ENCODE measurements at places on chromosomes 5 and 9.

- peak; percentile 26 for DNase-seq
Measured at GRCh38 chr9:127455324-127455992, 4.1 kb downstream of the LRSAM1 start.

DNA sequence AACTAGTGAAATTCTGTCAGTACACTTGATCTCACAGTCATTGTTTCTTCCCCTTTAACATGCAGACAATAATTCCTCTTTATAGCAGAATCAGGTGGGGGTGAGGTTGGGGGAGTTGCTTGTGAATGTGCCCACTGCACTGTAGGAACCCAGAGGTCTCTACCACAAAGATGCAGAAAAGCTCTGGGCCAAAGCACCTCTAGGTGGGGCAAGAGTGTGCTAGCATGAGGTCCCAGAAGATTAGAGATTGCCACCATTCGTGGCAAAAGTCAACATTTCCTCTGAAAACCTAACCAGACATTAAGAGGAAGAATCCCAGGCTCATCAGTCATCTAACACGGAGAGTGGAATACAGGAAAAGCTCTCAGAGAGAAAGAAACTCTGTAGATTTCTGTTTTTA is 74.5 kb downstream of the PTCD2 start:
- no peak for DNase-seq

- DNase-seq = no peak
Measured at GRCh38 chr5:151667083-151667482, 19.6 kb downstream of the SPARC start.

- DNase-seq = no peak
Measured at GRCh38 chr9:18474783-18475182, 830 bp downstream of the ADAMTSL1 start.

- no peak for DNase-seq
Measured at GRCh38 chr9:131650254-131650653, 89.6 kb downstream of the RAPGEF1 start.

GRCh38 chr5:140632366-140633020 is 482 bp downstream of the CD14 start:
- DNase-seq = peak; percentile 42

GRCh38 chr5:54667136-54667535 is 149.6 kb downstream of the SNX18 start:
- DNase-seq = no peak

DNA sequence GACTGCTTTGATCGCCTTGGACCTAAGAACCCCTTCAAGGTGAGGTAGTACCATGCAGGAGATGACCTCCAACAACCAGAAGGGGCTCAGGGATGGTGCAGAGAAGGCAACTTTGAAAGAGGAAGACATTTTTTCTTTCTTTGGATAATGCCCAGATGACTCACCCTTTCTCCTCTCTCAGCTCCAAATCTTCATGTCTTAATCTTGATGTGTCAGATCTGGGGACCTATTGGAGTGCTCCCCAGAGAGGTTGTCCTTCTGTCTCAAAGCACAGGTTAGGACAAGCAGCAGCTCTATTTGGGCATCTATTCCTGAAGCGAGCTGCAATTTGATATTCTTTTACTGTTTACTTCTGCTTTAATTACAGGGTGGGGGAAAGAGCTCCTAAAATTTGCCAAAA is 229.9 kb upstream of the MAP3K1 start:
- DNase-seq = no peak

DNA sequence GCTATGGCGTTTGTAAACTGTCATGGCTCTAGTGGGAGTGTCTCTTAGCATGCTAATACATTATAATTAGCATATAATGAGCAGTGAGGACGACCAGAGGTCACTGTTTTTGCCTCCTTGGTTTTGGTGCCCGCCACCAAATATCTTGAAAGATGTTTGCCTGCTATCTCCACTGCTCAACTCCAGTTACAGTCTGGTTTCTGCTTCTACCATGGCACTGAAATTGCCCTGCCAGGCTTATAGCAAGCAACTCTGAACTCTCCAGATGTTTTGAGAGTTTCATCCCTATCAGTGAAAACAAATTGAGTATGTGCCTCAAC is 122.1 kb upstream of the SPRY4 start:
- no peak for DNase-seq

GRCh38 chr5:137141779-137142178 is 357.3 kb downstream of the SPOCK1 start:
- no peak for DNase-seq

DNA sequence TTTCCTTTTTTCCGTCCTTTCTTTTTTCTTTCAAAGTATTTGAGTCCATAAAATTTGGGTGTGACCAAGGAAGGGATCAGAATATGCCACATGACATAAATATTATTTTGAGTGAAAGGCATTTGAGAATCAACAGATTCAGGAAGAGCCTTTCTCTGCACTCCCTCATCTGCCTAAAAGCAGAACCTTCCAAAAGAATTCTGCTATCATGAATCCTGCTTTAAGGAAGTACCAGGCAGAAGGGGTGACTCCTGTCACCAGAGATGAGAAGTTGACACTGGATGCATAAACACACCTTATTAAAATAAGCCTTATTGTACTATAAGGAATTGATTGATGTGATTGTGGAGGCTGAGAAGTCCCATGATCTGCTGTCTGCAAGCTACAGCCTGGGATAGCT is 196.7 kb downstream of the SREK1 start:
- DNase-seq = no peak

DNA sequence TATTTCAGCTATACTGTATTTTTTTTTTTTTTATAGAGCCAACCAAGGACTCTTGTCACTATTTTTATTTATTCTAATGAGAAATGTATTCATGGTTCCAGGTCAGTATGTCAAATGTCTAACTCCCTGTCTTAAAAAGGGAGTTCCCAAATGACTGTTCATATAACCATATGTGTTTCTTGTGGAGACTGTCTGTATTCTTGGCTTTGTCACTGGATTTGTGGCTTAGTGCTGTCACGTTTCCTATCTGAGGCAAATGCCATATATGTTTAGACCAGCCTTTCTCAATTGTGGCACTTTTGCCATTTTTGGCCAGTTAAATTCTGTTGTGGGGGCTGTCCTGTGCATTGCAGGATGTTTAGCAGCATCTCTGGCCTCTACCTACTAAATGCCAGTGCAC is 3.1 kb downstream of the GCNT1 start:
- DNase-seq = no peak

DNA sequence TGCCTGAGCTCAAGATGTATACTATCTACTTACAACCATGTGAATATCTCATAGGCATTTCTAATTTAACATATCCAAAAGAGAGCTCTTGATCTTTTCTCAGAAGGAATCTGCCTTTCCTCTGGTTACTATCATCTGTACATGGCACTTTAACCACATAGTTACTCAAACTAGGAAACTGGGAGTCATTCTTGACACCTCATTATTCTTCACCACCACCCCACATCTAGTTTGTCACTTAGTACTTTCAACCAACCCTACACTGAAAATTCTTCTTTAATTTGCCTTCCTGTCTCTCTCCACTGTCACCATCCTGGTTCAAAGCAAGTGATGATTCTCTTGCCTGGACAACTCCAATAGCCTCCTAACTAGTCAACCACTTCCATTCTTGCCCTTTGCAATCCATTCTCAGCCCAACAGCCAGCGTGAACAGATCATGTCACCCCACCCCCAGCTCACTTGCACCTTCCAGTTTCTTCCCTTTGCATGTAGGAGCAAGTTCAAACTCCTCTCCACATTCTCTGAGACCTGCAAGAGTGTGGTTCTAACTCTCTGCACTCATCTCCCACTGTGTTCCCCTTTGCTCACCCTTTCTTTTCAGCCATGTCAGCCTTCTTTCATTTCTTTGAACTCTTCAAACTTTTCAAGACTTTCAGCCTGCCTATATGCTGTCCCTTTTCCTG is 17.3 kb upstream of the SMAD5 start:
- DNase-seq = no peak

DNA sequence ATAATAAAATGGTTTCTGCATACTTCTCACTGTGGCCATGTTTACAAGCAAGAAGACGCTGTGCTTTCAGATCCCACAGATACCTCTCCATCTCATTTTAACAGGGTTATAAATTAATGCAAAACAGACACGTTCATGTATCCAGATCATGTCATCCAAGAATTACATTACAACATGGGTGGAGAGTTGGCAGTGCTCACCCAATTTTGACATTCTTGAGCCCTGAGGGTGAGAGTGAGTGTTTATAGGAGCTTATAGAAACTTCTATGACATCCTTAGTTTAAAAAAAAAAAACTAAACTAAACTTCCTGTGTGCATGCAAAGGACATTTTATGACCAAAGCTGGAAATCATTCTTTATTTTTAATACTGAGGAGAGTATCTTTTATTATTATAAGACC is 9.1 kb downstream of the PRKACG start:
- DNase-seq = no peak

- no peak for DNase-seq
Measured at GRCh38 chr5:132261881-132262845, 4.7 kb downstream of the PDLIM4 start.

DNA sequence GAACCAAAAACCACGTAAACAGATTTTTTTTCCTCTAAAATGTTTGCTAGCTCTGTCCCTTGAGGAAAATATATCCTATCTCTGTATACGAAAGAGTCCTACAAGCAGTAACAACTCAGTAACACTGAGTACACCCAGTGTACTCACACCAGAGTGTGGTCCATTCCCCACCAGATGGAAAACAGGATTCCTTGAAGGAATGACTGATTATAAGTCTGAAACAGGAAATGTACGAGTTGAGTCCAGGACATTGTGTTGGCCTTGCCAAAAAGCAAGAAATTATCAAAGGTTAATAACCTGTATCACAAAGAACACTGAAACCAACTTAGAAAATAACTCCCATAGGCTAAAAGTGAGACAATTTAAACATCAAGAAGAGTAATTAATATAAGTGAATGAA is 20.4 kb downstream of the GOLPH3 start:
- DNase-seq = no peak

DNA sequence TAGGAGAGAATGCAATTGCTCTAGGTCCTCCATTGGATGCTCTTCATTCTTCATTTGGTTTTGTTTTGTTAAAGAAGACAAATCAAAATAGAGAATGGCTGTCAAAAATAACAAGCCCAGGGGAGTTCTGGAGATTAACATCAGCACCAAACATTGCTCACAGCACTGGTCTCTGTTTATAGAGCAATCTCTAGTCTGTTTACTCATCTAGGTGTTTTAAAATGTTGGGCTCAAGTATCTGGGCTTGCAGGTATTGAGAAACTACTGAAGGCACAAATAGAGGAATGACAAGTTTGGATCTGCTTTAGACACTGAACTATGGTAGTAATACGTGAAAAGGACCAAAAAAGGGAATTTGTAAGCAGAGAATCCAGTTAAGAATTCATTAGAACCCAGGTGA is 77.0 kb upstream of the TMC1 start:
- DNase-seq = peak; percentile 21

DNA sequence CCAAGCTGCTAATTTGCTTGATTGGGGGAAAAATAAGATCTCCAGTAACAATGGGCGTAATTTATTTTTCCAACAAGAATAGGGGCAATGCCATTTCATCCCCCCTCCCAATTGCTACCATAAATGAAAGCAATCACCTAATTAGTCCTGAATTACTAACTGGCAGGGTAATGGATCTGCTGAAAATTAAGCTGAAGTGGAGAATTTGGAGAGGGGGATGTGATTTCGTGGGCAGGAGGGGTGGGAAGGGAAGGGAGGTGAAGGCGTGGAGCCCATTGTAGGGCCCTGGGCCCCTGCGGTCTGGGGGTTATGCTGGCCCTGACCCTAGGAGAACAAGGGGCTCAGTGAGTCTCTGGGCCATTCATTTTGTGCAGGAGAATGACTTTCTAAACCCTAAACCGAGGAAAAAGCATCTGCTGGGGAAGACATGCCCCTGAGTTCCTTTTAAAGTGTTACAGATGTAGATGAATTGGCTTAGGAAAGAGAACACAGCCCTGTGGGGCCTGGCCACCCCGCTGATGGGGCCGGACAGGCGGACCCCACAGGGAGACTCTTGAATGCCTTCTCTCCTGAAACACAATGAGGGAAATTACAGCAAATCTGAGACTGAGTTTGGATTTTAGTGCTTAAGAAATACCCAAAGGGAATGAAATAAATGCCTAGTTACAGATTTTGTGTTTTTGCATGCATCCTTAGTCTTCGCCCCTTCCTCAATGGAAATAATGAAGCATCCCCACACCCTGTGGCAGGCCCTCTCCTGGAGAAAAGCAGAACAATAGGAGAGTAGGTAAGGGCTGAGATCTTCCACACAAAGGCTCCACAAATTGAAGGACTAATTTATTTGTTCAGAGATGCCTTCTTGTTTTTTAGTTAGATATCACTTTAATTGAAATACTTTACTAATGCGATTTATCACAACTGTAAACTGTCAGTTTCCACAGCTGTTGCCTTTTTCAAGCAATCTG is 143.2 kb downstream of the PSAT1 start:
- DNase-seq = no peak

- DNase-seq = peak; percentile 72
Measured at GRCh38 chr5:157160001-157160400, 6.1 kb downstream of the GARIN3 start.

DNA sequence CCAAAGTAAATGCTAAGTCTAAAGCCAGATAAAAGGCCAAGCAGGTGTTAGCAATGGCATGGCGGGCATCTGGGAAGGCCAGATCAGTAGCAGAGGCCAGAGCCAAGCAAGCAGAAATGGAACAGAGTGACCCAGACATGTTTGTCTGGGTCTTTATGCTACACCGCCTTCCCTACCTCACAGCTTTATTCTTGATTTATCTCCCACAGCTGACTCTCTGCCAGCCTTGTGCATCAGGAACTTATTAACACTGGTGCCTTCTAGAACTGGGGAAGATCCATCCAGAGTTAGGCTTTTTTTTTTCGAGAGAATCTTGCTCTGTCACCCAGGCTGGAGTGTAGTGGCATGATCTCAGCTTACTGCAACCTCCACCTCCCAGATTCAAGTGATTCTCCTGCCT is 112.5 kb upstream of the SLC44A1 start:
- DNase-seq = no peak
